ENCODE measurements at places on chromosomes 2 and 18.

DNA sequence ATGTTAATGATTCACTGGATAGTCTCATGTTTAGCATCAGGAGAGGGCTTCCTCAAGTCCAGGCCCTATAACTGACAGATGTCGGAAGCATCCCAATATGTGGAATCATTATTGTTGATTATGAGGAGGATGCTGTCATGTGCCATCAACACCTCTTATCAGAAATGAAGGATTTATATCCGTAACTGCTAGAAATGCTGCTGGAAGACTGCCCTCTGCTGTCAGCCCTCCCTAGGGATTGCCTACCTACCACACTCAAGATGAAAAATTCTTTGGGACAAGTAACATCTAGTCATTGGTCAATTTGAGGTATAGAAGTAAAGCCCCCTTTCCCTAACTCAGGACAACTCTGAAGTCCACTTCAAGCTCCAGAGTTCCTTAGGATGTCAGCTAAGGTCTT lies 1166.5 kb upstream of the NXPH2 start:
- no peak for DNase-seq

GRCh38 chr18:61394983-61395382 lies 61.8 kb downstream of the CDH20 start:
- no peak for DNase-seq

- DNase-seq, result no peak
Measured at GRCh38 chr2:111209045-111209514, 88.4 kb downstream of the BCL2L11 start.

DNA sequence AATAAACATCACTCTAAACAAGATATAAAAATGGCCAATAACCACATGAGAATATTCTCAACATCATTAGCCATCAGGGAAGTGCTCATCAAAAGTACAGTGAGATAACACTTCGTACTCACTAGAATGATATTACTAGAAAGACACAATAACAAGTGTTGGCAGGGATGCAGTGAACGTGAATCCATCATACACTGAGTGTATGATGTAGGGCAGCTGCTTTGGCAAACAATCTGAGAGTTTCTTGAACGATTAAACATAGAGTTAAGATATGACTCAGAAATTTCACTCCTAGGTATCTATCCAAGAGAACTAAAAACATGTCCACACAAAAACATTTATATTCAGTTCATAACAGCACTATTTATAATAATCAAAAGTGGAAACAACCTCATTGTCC lies 368.9 kb downstream of the PID1 start:
- no peak for DNase-seq

GRCh38 chr2:88377641-88377991 lies 74.9 kb downstream of the FOXI3 start:
- no peak for DNase-seq

DNA sequence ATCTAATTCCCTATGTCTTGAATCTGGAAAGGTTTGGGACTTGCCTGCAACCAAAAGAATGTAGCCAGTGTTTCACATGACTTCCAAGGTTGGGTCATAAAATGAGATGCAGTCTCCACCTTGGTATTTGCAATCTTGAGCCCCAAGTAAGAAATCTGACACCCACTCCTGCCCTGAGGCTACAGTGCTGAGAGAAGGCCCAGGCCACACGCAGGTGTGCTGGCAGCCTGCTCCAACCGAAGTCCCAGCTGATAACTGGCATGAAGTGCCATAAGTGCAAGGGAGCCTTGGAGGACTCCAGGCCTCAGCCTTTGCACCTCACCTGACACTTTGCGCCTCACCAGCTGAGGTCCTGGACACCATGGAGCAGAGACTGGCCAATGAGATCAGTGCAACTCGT lies 182.7 kb downstream of the ANAPC1 start:
- DNase-seq, result no peak

DNA sequence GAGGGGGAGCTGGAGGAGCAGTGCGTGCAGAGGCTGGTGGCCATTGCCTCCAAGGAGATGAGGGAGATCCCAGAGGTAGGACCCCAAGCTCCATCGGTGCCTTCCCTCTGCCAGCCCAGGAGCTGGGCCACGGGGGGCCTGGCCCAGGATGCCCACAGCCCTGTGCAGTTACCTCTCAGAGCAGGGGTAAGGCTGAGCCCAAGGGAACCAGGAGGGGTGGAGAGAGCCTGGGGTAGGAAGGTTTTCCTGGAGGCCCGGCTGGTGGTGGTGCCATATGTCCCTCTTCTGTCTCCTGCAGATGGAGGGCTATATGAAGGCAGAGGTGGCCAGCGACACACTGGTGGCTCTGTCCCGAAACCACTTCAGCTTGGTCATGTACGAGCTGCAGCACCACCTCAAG lies 11.4 kb downstream of the MROH2A start:
- DNase-seq, result no peak

DNA sequence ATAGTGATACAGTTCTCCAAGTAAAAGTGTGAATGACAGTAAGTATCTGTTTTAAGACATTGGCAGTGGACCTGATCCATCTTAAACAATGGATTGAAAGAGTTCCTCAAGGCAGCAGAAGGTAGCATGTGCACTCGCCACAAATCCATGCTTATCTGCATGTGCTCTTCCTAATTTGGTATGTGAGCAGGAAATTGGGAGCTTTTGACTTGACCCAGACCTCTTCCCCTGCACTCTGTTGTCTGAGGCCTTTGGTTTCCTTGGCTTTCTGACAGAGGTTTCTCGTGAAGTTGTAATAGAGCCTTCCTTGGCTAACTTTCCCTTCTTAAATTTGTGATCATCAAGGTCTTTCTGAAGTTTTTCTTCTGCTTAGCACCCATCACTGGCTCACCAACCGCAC lies 114.1 kb downstream of the WDSUB1 start:
- no peak for DNase-seq

GRCh38 chr2:71275939-71276310 lies 49.0 kb upstream of the PAIP2B start:
- no peak for DNase-seq

DNA sequence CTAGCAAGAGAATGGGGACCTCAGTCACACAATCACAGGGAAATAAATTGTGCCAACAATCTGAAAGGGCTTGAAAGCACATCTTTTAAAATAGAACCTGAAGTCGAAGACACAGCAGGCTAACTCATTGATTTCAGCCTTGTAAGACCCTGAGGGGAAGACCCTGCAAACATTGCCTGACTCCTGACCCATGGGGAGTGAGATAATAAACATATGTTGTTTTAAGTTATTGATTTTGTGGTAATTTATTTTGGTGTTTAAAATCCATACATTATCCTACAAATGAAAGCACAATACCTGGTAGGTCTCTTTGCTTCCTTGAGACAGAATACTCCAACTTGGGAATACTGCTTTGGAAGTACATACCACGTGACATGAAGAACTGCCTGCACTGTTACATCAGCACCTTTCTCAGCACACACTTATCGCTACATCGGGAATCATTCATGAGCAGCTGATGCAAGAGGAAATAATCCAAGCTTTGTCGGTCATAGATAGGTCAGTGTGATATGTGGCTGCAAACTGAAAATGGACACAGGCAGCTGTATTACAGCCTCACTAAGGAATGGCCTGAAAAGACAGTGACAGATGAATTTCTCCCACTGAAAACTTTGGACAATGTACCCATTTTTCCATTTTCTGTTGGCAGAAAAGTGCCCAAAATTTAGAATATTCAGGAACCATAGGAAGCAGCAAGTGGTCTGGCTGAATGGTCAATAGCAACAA lies 494.5 kb upstream of the MAP2 start:
- DNase-seq, result no peak

- no peak for DNase-seq
Measured at GRCh38 chr2:181446985-181447384, 10.2 kb upstream of the ITGA4 start.

- no peak for DNase-seq
Measured at GRCh38 chr2:33129263-33130053, 182.7 kb downstream of the LTBP1 start.

DNA sequence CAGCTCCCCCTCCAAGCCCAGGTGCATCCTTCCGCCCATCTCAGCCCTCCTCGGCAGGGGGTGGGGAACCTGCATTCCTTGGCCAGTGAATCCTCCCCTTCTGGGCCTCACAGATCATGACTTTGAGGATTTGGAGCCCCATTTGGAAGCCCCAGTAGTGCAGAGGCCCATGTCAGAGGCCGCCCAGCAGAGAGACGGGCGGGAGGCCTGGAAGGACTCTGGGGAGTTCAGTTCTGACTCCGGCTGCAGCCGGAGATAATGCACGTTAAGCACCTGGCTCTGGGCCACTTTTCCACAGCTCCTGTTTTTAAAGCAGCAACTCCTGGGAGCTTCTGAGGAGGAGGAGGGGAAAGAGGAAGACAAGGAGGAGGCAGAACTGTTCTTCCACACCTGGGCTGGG lies 14.9 kb downstream of the ATOH8 start:
- no peak for DNase-seq

DNA sequence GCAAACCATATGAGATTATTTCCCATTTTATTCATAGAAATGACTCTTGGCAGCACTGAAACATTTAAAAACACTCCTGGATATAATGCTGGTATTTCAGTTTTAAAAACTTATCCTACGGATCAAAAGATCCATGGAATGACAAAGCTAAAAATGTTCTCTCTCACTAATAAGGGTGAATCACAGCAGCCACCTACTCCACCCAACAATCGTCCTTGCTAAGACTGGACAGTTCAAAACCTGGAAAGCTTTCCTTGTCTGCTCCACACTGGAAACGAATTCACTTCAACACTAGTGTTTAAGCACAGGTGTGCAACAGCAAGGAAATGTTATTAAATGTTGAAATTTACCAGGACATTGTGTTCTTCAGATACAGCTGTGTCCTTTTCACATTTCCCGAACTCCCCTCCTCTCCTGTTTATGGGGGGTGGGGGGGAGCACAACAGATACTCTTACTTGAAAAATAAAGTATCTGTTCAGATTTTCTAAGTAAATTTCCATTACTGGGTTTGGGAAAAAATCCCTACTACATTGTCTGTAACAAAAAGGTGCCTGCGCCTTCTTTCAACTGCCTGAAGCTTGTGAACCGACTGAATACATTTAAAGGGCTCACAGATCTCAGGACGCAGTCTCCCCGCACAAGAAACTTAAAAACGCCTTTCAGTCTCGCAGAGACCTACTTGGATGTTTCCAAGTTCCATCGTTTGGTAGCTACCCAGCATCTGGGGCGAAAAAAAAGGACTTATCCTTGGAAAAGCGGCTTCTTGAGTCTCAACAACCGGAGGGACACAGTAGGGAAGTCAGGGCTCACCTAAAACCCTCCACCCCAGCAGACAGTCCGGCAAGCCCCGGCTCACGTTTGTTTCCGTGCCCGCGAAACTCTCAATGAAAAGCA lies 1.3 kb downstream of the YWHAQ start:
- no peak for DNase-seq

DNA sequence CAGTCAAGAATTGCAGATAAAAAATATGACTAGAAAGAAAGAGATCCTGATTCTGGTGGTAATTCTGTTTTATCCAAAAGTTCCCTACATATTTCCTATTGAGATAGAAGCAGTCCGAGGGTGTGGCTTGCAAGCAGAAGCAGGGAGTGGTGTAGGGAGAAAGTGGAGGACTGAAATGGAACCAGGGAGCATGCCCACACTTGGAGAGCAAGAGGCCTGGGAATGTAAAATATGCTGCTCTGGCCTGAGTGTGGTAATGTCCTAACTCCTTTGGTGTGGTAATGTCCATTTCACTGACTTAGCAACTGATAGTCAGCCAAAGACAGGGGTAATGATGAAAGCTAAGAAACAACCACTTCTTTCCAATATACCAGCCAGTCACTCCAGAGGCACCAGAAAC lies 30.1 kb upstream of the FMNL2 start:
- DNase-seq, result no peak

- no peak for DNase-seq
Measured at GRCh38 chr2:174485788-174486562, 854 bp downstream of the GPR155 start.

GRCh38 chr2:197675711-197676188 lies 363 bp upstream of the RFTN2 start:
- no peak for DNase-seq

DNA sequence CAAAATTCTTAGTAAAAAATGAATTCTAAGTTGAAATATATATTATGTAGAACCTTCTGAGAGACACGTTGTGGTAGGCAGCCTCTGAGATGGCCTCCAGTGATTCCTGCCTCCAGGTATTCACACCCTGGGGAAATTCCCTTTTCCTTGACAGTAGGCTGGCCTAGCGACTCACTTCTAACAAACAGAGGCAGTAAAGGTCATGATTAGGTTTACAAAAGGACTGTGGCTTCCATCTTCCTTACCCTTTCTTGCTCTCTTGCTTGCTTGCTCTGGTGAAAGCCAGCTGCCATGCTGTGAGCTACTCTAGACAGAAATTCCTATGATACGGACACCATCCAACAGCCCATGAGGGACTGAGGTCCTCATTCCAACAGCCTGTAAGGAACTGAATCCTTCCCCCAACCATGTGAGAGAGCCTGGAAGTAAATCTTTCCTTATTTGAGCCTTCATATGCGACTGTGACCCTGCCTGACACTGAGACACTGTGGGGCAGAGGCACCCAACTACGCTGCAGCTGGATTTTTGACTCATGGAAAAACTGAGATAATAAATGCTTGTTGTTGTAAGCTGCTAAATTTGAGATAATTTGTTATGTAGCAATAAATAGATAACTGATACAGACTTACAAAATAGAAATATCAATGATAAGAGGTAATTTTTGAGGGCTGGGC lies 32.7 kb upstream of the SERTAD2 start:
- no peak for DNase-seq

- no peak for DNase-seq
Measured at GRCh38 chr2:64750001-64750816, 96.5 kb upstream of the SERTAD2 start.

DNA sequence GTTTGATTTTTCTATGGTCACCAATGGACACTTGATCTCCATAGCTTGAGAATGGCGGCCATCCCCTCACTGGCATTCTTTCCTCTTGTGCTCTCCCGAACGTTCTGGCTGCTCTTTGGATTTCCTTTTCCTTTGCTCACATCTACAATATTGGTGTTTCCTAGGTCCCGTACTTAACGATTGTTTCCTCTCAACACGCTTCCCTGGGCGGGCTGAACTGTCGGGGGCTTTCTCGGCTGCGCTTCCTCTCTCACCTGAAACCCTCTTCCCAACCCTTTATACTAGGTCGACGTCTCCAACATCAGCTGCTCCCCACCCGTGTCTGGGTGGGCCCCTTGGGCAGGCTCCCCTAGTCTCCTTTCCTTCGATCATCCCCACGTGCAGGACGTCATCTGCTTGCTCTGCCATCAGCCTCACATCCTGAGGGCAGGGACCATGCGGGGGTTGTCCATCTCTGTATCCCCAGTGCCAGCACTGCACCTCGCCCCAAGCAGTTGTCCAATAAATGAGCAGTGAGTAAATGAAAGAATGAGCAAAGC lies 634 bp upstream of the DIS3L2 start:
- no peak for DNase-seq

Data from GM19239 (cell line).